Stimulated activated CD8-positive, alpha-beta memory T cell treated with anti-CD3 and anti-CD28 coated beads, Interleukin-7, amount 100 ng/mL, for 24 hours (primary cell): ENCODE measurements at places on chromosomes 6 and 20.
A peak's percentile ranks its signal among the peaks of the same experiment; 100 is the strongest.

DNA sequence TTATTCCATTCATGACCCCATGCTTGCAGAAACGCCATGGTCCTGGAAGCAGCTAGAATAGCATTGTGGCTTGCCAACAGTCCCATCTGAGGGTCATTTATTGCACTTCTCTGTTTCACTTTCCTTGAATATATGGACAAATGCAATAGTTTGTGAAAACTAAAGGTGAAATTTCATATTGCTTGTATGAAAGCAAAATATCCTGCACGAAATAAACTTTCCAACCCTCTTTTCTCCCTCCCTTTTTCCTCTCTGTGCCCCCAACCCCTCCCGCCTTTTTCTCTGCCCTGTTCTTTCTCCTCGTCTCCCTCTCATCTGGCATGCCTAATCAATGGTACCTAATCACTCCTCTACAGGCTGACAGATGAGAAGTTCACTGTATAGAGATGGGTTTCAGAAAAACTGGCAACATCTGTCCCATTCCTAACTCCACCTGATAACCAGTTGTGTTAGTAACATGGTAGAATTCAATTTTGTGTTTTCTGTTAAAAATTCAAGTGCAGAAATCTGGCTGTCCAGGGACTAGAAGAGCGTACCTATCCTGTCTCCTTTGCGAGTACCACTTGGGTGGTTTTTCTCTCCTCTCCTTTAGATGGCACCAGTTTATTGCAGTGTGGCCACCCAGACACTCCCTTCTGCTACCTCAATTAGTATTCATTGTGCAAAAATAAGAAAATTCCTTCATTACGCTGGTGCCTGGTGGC lies 198.6 kb downstream of the FOXA2 start:
- no peak for DNase-seq

DNA sequence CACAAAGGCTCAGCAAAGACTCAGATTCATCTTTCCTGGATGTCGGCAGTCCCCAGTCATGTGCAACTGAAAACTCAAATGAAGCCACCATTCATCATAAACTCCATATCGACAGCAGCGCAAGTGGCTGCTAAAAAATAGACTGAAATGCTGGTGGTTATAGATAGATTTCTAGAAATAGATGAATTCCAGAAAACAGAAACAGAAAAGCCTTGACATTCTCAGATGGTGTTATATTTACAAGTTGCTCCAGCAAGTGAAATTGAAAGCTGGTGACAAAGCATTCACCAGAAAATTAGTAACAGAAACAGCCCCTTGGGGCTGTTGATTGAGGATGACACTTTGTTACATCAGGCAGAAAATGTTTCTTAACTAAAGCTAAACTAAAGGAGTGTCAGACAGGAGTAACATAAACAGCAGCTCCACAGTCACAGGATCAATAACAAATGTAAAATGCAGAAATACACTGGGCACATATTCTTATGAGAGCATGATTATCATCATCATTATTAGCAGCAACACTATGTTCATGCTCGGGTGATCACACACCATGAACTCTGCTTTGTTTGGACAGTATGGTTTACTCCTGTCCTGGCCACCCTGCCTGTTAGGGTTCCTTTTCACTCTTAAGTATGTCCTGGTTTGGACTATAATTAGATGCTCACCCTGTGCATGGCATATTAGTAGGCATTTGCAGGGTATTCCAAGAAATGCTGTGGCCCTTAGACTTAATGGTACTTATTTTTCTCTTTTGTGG lies 36.4 kb upstream of the SLC35F1 start:
- no peak for DNase-seq

DNA sequence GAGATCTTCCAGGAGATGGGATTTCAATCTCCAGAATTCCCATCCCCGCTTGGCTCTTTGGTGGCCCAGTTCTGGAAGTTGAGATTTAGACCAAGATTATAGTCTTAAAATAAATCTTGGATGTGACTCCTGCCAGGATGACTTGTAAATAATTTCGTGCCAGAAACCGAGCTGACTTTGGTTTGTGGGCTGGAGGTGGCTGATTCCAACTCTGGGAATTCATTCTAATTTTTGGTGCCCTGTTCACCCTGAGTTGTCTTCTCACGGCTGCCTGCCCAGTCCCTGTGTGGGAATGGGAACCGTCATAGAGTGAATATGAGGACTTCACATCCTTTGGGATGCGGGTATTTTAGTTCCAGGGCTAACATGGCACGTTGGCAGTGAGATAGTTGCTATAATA lies 64.8 kb downstream of the JARID2 start:
- no peak for DNase-seq

GRCh38 chr6:19394051-19394450 lies 443.1 kb upstream of the ID4 start:
- no peak for DNase-seq

GRCh38 chr6:126337323-126337722 lies 2.6 kb upstream of the CENPW start:
- DNase-seq = no peak

- DNase-seq = no peak
Observed at GRCh38 chr20:51497542-51498467, 44.7 kb downstream of the NFATC2 start.

DNA sequence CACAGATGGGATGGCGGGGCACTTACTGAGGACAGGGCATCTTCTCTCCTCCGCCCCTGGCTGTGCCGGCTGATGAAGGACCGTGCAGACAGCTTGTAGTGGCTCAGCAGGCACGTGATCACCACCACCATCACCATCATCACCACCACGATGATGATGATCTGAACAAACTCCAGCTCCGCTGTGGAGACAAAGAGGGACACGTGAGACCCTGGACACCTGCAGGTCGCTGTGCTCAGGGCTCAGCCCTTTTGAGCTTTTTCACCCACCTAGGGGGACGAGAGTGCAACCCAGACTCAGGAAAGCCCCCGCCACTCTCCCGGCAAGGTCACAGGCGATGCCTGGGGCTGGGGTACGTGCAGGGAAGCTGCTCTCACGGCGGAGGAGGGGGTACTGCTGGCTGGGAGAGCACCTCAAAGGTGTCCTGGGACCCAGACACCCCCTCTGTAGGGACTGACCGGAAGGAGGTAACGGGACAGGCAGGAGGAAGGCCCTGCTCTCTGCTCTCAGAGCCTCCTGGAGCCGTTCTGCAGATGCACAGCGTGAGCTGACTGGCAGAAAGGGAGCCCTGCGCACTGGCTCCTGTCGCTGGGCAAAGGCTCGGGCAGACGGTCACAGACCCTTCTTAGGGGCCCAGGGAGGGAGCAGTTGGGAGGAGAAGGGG lies 39.4 kb upstream of the ZBP1 start:
- no peak for DNase-seq

- DNase-seq = no peak
Observed at GRCh38 chr6:143058987-143059386, 1.7 kb upstream of the AIG1 start.

DNA sequence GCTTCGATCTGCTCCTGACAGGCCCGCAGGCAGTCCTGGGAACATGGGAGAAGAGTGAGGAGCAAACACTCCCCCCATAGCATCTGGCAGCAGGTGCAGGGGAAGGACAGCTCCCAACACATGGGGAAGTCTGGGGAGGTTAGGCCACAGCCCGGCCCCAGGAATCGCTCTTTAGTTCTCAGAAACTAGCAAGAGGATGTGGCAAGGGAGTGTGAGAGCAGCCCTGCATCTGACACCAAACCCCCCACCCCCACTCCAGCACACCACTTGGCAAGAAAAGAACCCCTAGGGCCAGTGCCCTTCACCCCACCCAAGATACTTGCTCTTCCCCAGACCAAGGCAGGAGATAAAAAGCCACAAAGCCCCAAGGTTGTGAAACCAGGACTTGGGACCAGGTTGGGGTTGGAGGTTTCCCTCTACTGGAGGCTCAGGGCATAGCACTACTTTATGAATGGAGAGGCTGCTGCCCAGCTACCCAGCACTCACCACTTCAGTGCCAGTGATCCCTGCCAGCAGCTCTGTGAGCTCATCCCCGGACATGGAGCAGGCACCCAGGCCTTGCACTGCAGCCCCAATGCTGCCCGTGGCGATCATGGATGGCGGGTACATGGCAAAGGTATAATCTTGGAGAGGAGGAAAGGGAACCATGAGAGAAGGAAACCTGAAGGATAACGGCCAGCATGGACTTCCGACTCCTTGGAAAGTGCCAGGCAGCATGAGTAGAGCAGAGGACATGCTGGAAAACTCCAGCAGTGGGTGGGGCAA lies 5.4 kb downstream of the CCND3 start:
- DNase-seq = peak; percentile 48

DNA sequence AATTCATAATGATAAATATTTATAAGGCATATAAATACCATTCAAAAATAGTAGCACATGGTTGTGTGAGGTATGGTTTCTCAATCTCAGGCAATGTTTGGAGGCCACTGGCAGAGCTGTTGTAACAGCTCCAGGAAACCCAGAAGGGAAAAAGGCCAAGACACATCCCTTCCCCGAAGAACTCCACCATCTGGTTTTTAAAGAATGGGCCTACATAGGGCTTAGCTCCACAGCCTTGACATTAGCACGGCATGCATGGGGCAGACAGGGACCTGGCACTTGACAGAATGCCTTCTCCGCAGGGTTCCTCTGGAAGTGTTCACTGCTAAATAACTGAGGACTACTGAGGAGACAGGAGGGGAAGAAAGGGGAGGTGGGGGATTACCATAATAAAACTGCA lies 16.1 kb upstream of the FOXO3 start:
- no peak for DNase-seq

DNA sequence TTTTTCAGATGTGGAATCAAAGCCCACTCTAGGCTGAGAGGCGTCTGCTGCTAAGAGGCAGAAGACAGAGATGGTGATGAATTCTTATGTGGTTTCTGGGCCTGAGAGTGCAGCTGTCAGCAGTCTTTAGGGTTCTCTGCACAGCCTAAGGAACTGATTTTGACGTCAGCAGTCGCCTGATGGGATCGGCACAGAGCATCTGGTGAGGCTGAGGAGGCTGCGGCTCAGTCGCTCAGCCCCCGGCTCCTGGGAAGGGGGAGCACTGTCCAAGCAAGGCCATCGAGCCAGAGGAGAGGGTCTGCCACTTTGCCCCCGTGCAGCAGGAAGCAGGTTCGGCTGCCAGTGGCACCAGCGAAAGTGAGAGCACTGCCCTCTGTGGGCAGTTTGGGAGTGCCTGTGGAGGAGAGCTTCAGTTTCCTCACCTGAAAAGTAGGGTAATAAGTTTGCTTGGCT lies 92.5 kb downstream of the TCP11 start:
- no peak for DNase-seq

GRCh38 chr6:133886104-133886775 lies 2.7 kb upstream of the TCF21 start:
- no peak for DNase-seq

DNA sequence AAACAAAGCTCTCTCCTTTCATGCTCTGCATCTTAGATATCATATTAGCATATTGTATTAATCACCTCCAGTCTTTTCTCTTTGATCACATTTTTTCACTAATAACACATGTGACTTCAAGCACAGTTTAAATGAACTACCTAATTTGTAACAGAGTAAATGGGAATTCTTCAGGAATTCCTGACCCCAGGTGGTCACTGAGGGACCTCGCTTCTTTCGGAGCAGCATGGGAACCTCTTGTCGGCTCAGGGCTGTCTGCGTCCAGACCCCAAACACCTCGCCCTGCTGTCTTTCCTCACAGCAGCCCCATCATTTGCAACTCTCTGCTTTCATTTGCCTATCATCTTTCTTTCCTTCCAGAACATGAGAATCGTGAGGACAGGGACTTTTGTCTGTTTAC lies 103.5 kb downstream of the DACT2 start:
- DNase-seq = no peak

DNA sequence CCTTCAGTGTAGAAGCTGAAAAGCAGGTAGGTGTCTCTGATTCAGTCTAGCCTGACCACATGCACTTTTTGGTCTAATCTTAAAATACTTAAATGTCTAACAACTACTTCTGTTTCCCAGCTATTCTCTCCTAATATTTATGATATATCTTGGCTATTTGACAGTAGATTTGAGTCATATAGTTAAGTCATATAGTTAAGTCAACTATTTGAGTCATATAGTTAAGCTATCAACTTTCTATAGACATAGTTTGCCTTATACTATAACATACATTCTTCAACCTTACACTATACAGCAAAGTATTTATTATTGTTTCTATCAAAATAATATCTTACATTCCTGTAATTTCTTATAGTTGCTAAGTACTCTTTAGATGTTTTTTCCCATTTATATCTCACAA lies 110.9 kb downstream of the GMDS start:
- no peak for DNase-seq

- DNase-seq = no peak
Observed at GRCh38 chr6:40247516-40248115, 313.4 kb upstream of the MOCS1 start.

GRCh38 chr20:13277663-13278295 lies 56.7 kb downstream of the ISM1 start:
- no peak for DNase-seq

DNA sequence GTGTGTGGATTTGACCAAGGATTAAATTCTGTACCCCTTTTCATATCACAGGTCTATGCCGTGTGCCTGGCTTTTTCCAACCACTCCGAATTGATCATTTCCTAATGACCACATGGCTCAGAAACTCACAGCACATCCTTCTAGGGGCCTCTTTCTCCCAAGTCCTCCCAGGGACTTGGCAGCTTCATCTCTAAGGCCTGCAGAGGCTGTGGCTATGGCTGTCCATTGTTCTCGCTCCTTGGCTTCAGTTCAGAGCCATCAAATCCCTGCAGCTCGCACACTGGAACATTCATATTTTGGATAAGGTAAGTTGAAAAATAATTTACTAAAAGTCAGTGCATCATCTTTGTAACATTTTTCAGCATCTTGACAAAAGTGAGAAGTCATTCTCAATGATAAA lies 497.2 kb upstream of the CDH4 start:
- no peak for DNase-seq

DNA sequence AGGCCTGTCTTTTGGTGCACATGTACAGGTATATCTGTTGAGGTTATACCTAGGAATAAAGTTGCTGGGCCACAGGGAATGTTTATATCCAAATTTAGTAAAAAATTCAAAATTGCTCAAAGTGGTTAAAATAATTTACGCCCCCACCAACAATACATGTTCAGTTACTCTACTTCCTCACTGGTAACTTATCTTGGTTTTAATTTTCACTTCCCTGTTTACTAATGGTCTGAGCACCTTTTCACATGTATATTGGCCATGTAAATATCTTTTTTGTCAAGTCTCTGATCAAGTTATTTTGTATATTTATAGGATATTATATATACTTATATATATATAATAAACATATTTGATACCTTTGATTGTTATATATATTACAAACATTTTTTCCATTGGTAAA lies 9.7 kb downstream of the PDE7B start:
- DNase-seq = no peak

DNA sequence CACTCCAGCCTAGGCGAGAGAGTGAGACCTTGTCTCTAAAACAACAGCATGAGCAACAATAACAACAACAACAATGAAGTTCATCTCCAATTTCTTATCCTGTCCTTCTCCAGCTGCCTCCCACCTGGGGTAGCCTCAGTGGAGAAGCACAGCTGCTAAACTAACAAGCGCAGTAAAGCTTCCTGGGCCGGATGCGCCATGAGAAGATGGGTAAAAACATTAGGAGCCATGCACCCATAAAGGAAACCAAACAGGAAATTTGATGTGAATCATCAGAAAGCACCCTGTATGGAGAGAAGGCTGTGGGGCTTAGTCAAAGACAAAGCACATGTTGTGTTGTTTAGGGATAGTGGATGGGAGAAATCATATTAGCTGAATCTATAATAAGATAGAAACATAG lies 61.1 kb upstream of the CCN6 start:
- no peak for DNase-seq

- no peak for DNase-seq
Observed at GRCh38 chr6:113672491-113673149, 184.5 kb upstream of the MARCKS start.
